Right renal pelvis (tissue), 4 donors: ENCODE measurements at places on chromosomes 13 and 19.

DNA sequence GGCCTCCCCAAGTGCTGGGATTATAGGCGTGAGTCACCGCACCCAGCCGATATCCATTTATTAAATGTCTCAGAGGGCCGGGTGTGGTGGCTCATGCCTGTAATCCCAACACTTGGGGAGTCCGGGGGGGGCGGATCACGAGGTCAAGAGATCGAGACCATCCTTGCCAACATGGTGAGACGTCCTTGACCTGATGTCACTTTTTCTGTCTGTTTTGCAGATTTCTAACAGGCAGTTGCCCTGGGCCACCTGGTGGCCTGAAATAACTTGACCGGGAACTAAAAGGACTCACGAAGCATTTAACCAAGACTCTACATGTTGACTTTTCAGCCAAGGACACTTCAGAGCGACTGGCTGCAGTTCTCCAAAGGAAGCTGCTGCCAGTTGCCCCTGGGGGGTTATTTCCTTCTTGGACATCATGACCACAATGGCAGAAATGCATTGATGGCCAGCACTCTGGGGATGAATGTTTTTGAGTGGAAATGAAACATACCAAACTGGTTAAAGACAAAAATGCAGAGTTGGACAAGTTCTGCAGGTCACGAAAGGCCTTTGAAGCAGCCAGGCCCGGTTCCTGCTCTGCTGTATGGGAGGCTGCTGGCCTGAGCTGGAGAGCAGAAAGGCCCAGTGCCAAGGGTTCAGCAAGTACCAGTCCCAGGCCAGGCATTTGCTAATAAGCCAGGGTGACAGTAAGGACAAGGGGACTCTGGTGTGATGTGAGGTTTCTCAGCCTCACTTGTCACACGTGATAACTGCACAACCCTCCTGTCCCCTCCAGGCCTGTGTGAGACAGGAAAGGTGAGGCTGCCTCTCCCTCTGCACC is 8.3 kb downstream of the ZNF837 start:
- DNase-seq, result no peak

DNA sequence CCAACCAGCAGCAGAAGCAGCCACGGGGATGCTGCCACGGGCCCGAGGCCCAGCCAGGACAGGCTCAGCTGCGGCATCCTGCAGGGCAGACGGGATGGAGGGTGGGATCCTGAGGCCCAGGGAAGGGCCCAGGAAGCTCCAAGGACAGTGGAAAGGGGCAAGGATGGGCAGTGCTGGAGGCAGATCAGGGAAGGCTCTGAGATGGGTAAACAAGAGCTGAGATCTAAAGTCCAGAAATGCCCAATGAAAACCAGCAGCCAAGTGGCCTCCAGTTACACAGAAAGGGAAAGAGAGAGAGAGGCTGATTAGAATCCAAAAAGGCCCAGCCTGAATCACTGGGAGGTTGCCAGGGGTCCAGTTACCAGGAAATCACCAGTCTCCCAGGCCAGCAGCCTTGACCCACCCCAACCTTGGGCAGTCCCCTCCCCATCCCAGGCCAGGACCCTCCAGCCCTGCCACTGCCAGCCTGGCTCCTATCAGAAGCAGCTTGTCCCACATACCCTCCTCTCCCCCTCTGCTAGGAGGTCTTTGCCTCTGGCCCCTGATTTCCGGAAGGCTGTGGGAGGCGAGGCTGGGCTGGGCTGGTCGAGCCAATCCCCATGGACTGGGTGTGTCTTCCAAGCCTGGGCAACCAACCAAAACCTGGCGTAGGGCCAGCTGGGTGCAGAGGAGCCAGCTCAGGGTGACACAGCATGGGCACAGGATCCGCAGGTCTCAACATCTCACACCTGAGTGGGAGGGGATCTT is at the start of gene CYP4F11:
TSS of gene CYP4F11 (minus strand) at position 198 of the 747 bp plus-strand sequence. CDS start at position 77, 121 bp downstream.
- no peak for DNase-seq

- peak; percentile 56 for DNase-seq
These were observed 874 bp downstream of the TRIM28 start for GRCh38 chr19:58544591-58545285.

- DNase-seq, result no peak
These were observed 1.3 kb upstream of the A1BG start for GRCh38 chr19:58354478-58355030.

- no peak for DNase-seq
These were observed 300.3 kb downstream of the MYO16 start for GRCh38 chr13:108929532-108930206.

DNA sequence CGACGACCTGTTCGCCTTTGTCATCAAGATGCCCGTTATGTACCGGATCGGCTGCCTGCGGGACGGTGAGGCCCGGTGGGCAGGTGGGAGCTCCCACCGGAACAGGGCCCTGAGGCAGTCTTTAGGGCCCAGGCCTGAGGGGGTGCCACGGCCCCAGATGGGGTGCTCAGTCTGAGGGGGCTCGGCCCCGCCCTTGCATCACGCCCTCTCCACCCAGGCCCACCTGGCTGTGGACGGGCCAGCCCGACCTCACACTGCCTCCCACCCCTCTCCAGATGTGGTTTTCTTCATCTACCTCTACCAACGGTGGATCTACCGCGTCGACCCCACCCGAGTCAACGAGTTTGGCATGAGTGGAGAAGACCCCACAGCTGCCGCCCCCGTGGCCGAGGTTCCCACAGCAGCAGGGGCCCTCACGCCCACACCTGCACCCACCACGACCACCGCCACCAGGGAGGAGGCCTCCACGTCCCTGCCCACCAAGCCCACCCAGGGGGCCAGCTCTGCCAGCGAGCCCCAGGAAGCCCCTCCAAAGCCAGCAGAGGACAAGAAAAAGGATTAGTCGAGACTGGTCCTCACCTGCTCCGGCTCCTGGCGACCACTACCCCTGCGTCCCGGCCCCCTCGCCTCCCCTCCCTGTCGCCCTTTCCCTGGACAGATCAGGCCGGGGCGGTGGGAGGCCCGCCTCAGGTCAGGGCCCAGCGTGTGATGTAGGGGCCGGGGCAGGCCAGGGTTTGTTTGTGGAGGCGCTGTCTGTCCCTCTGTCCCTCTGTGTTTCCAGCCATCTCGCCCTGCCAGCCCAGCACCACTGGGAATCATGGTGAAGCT is 8.7 kb upstream of the RELB start:
- DNase-seq, result no peak
